ENCODE measurements at places on chromosomes 5 and 9. TPM values are rescaled to one million over a fixed set of nuclear protein-coding genes. Genes with fewer than 3 reads are reported as not detected.

Gene C9orf50
- not detected for total RNA-seq

Gene NSUN2
- 51.0 TPM for total RNA-seq

Gene CD72
- total RNA-seq, result 0.30 TPM

Gene SYNPO
- 0.59 TPM for total RNA-seq

Gene ADAMTSL1
- 51.2 TPM for total RNA-seq
